ENCODE measurements at places on chromosomes 13 and 19.

GRCh38 chr13:29877456-29878078, 27.1 kb upstream of the UBL3 start:
- DNase-seq = no peak

- DNase-seq = no peak
These were observed 8.8 kb upstream of the CCER2 start for GRCh38 chr19:38920602-38921419.

DNA sequence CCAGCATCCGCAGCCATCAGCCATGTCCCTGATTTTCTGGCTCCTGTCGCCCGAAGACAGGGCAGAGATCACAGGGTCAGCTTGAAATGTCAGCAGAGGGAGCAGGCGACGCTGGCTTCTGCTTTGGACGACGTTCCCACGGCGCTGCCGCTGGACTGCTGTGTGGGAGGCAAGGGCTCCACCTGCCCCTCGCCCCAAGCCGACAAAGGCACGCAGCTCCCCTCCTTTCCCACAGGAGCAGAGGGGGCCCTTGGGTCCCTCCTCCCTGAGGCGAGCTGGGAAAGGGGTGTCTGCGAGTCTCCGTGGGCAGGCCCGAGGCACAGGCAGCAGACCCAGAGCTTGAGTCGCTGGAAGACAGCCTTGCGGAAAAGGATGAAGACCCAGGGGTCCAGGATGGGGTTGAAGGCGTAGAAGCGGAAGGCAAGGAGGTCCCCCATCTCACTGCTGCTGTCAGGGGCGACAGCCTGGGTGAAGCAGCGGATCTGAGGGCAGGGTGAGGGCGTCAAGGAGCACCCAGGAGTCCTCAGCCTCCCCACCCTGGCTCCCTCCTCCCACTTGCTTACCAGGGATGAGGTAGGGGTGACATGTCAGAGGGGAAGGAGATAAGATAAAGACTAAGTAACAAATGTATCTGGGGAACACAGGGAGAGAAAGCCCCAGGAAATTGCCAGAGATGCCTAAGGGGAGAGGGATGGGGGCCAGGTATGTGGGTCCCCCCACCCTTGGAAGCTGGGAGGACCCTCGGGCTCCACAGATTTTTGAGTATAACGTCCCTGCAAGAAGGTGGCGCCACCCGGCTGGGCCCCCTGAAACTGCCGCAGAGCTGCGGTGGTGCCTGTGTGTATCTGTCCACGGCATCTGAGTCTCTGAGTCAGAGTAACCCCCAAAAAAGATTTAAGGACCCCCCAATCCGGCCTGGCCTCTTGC, 3.4 kb downstream of the PTGIR start:
- DNase-seq = peak; percentile 79

- no peak for DNase-seq
These were observed 83.7 kb upstream of the VSTM2B start for GRCh38 chr19:29442094-29442493.

DNA sequence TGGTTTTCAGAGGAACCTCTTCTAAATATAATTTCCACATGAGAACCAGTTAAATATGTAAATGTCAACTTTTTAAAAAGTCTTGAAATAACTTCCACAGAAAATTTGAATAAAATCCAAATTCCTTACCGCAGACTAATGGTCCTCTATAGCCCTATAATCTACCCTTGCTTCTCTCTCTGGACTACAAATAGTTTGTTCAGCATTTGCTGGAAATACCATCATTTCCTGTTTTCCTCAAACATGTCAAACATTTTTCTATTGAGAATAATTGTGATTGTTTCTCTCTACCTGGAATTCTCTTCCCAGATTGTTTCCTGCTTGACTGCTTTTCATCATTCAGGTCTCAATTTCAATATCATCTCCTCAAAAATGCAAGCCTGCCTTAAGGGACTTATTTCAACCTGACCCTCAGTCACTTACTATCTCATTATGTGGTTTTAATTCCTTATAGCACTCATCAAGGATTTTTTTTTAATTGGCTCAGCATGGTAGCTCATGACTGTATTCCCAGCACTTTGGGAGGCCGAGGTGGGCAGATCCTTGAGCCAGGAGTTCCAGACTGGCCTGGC, 898.9 kb upstream of the MIR17HG start:
- no peak for DNase-seq

DNA sequence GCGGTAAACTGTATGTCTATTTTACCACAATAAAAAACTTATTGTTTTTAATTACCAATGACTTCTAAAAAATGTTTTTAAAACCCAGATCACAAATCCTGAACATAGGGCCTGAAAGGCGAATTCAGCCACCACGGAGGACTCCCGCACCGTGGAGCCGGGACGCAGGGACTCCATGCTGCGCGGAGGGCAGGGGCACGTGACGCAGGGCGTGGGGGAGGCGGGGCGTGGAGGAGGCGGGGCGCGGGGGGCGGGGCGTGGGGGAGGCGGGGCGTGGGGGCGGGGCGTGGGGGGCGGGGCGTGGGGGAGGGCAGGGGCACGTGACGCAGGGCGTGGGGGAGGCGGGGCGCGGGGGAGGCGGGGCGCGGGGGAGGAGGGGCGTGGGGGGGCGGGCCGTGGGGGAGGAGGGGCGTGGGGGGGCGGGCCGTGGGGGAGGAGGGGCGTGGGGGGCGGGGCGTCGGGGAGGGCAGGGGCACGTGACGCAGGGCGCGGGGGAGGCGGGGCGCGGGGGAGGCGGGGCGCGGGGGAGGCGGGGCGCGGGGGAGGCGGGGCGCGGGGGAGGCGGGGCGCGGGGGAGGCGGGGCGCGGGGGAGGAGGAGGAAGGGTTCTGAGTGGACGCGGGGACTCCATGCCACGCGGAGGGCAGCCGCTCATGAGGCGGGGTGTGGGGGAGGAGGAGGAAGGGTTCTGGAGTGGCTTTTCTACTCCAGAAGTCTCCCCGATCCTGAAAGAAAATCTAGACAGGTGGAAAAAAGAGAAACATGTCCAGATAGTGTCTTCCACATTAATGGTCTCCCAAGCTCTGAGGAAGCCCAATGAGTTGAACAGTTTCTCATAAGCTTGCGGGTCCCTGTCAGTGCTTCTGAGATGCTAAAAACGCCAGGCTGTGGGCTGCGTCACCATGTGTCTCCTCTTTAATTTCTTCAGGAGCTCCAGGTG, 4.4 kb upstream of the PROZ start:
- DNase-seq = peak; percentile 87

GRCh38 chr19:19463348-19464117, 51.8 kb downstream of the TSSK6 start:
- no peak for DNase-seq

DNA sequence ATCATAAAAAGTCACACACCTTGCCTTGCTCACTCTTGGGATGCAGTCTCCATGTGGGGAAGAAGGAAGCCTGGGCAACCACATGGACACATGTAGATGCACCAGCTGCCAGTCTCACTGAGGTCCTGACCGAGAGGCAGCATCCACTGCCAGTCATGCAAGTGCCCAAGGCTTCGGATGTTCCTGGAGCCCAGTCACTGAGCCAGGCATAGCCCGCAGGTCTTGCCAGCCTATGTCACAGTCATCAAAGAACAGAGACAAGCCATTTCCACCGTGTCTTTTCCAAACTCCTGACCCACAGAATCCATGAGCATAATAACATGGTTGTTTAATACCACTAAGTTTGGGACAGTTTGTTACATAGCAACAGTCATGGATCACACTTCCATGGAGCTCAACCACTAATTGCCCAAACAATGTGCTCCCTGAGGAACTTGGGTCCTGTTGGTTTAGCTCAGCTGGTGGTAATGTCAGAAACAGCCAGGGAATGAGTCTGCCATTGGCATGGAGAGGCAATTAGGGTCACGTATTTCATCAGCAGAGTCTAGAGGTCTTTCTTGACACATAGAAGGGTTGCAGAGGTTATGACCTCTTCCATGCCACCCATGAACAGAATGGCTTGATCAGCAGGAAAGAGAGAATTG, 21.5 kb downstream of the STARD13 start:
- DNase-seq = no peak

GRCh38 chr13:109628251-109628699, 158.1 kb downstream of the IRS2 start:
- no peak for DNase-seq

DNA sequence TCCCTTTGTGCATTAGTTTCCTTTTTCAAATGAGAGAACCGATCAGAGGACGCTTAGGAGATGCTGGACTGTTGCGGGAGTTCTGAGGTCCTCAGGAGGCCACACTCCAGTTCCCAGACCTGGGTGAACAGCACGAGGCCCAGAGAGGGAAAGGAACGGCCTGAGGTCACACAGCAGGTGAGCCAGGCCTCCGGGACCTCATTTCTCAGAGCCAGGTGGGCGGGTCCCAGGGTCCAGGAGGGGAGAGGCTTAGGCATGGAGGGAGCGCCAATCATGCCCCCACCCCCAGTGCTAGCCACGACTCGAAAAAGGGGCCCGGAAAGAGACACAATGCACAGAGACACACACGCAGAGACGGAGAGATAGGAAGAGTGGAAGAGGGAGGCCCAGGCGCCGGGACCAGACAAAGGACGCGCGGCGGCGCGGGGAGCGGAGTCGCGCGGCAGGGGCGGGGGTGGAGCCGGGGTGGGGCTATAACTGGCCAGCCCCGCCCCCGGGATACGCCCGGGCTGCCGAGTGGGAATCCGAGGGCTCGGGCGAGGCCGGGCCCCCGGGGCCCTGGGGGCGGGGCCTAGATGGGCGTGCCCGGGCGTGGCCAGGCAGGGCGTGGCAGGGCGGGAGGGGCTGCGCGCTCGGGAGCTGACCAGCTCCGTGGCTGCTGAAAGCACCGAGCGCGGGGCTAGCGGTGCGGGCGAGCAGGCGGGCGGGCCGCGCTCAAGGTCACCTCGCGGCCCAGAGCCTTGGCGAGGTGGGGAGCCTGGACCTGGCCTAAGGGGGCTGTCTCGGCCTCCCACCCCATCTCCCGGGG, 1.6 kb downstream of the ELAVL3 start:
- no peak for DNase-seq

- peak; percentile 87 for DNase-seq
These were observed 17.7 kb upstream of the SPACA4 start for GRCh38 chr19:48588670-48589401.

- DNase-seq = no peak
These were observed 10.1 kb downstream of the OR1I1 start for GRCh38 chr19:15091918-15092753.

DNA sequence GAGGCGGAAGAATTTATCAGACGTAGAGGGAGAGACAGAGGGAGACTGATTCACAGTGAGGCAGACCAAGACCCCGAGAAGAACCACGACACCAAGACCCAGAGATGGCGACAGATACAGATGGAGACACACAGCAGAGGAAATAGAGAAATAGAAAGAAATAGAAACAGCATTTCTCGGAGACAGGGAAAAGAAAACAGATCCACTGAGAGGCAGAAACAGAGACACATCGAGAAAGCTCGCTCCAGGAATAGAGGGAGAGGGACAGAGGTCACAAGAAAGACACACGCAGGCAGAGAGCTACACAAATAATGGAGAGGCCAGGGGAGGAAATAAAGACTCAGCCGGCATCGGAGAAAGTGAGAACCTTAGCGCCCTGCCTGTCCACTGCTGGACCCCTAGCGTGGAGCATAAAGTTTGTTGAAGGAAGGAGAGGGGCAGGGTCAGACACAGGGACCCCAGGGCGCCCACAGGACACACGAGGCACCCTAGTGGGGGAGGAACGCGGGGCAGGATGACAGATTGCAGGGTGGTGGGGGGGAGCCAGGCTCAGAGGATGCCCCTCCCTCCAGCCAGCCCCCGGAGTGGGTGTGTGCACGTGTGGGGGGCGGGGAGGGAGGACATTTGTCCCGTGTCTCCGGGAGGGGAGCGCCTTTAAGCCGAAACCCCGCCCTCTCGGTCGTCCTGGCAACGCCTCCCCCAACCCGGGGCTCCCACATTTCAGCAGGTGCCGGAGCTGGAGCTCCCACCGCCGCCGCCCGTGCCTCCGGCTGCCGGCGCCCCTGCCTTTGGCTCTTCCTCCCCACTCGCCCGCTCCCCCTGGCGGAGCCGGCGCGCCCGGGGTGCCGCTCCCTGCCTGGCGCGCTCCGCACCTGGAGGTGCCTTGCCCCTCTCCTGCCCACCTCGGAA, at the start of gene PRKCG:
Gene PRKCG, plus strand, starts transcription at position 716 of the 909 bp plus-strand sequence. CDS start 298 bp downstream, outside the sequence.
- no peak for DNase-seq
